Activated CD4-positive, alpha-beta T cell treated with anti-CD3 and anti-CD28 coated beads, Interleukin-2, amount 10 ng/mL, durations not matched to agents 24 days and 14 days (primary cell): ENCODE measurements at places on chromosomes 16 and 17.

DNA sequence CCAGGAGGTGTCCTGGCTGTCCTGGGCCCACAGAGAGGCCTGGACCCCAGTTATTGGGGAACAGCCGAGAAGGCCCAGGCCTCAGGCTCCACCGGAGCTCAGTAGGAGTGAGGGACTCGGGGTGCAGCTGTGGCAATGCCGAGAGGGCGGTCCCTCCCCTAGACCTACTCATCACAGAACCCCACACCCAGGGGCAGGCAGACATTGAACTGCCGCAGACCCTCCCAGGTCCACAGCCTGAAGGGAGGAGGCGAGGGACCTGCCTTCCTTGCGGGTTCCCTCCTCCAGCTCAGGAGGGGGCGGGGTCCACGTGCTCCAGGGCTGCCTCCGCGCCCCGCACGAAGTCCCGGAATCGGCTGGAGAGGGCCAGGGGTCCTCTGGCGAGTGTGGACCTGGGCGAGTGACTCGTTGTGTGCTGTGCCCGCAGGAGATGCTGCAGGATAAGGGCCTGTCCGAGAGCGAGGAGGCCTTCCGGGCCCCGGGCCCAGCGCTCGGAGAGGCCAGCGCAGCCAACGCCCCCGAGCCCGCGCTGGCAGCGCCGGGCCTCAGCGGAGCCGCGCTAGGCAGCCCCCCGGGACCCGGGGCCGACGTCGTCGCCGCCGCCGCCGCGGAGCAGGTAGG lies 3.9 kb downstream of the TBX4 start:
- no peak for DNase-seq

DNA sequence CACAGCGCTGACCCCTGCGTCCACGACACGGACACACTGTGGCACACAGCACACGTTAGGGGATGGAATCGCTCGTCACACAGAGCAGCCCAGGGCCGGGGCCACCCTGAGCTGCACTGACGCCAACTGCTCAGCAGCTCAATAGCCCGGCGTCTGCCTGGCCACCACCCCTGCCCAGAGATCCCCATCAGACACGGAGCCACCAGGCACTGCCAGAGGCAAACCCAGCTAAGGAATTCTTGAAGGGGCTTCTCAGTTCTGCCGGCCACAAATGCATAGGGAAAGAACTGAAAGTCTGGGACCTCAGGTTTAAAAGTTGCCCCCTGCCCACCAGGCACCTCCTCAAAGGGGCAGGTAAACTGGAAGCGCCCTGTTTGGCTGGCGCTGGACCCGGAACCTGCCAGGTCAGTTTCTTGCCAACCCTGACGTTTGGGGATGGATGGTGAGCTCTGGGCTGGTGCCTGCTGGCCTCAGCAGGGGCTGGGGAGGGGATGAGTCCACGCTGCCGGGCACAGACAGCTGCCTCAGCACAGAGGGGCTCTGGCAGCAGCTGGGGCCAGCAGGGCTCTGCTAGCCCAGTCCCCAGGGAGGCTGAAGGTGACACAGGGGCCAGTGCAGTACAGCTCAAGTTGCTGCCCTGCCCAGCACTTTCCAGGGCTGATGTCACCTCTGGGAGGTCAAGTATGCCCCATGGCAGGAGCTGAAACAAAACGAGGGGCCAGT lies 33.2 kb downstream of the TIMM22 start:
- no peak for DNase-seq

GRCh38 chr16:56193951-56194726 lies 2.9 kb downstream of the GNAO1 start:
- DNase-seq = peak; percentile 92

DNA sequence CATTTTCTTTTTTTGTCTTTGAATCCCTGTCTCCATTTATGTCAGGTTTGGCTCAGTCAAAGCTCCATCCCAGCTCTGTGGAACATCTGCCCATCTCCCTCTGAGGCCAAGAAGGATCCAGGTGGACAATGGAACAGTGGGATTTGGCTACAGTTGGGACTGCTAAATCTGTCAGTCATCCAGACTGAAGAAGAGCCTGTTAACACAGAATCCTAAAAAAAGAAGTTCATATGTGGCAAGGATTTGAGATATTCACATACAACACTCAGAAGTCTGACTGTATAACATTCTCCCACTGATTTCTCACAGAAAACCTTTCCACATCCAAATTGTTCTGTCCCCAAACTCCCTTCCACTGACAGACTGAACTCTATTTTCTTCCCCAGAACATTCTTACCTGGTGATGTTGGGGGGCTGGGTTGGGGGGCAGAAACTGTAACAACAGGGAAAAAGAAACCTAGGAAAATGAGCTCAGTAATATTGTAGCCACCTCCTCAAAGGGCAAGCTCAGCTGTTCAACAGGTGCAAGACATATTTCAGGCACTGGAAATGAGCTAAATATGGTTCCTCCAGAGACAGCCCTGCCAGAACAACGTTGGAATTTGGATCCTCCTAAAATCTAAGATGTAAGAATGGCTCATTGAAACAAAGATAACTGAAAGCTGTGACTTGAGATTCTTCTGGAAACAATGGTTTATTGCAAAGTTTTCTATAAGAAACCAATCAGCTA lies 301.5 kb upstream of the CDH5 start:
- DNase-seq = no peak

- DNase-seq = no peak
Observed at GRCh38 chr17:75906143-75906884, 1.6 kb upstream of the MRPL38 start.

GRCh38 chr17:63345611-63346010 lies 100.5 kb downstream of the CYB561 start:
- DNase-seq = no peak

GRCh38 chr17:31888124-31888523 lies 13.4 kb downstream of the UTP6 start:
- DNase-seq = no peak

DNA sequence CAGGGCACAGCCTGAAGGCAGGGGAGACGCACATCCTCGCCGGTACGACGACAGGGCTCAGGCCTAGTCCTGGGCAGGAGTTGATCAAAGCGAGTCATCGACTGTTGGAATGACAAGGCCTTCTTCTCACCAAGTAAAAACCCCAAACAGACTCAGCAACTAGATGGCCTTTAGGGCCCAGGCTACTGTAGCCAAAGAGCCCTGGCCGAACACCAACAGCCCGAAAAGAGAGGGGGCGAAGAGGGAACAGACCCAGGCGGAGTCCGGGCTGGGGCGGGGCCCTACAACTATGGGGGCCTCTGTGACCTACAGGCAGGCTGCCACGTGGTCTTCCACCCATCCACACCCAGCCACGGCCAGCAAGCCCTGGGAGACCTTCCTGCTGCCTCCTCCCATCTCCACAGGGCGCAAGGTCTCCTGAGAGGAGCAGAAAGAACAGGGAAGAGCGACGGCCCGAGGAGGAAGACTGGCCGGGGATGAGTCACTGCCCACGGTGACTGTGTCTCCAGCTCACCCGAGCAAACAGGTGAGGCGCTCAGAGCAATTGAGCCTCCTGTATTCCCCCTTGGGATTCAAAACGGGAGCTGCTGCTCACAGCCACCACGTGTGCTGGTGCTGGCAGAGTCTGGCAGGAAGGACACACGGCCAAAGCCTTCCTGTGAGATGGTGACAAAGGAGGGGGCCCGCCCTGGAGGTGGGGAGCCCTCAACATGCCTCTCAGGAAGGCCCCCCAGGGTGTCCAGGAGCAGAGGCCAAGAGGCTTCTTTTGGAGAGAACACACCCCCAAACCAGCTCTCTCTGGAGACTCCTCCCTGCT lies 17.7 kb downstream of the SLC16A3 start:
- no peak for DNase-seq

DNA sequence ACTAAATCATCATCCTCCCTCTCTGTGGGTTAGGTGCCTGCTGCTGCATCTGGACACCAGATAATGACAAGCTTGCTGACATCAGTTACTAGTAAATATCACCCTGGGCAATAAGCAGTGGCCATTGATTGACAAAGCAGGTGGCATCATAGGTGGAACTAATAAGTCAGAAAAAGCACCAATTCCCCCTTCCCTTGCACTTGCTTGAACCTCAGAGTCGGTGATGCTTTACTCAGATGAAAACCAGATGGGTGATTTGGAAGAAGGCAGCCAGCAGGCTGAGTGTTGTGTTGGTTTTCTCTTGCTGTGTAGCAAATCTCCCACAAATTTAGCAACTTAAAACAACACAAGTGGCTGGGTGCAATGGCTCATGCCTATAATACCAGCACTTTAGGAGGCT lies 146.9 kb upstream of the NOL11 start:
- no peak for DNase-seq

DNA sequence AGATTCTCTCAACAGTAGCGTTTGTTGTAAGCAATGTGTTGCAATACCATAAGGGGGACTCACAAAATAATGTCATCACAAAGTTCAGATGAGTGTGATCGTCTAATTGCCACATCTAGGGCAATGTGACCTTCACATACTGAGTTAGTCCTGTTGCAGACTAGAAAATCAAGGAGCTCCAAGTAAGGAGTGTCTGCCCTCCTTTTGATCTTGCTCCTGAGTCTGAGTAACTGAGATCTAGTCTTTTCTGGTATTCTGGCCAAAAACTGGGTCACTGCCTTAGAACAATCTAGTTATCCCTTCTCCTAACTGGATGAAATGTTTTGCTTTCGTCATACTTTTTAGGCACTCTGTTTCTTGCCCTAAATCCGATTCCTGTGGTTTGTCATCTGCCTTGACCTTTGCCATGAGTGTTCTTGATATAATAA lies 712.1 kb downstream of the CDH11 start:
- DNase-seq = no peak

GRCh38 chr16:84497418-84498222 lies 6.8 kb downstream of the MEAK7 start:
- no peak for DNase-seq

DNA sequence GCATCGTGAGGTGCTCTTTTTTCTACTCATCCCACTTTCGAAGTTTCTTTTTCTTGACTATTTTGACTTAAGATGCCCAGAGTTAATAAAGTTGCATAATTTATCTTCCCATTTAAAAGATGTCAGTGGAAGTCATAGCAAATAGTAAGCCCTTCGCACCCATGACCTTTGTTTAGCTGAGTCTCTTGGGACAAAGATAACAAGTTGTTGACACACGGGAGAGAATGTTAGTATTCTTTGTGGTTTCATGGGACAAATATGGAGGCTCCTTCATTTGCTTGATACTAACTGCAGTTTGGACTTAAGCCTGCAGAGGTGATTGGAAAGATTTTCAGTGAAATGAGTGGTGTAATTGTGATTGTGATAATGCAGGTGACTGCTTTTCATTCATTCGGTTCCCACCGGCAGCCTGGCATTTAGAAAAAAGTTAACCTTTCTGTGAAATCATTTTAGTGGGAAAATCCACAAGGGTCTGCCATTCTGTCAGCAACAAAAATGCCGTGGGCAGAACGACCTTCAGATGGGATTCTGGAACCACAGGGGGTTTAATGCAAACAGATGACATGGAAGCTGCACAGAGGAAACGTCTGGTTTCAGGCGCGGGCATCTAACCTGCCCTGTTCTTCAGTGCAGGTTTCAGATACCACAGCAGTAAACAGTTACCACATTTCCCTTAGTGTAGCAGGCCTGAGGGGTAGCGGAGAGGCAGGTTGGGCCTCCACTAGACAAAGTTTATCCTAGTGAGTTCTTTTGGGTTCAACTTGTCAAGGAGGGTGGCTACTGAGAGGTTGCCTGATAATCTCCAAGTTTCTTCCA lies 123.0 kb downstream of the RPTOR start:
- DNase-seq = peak; percentile 79

DNA sequence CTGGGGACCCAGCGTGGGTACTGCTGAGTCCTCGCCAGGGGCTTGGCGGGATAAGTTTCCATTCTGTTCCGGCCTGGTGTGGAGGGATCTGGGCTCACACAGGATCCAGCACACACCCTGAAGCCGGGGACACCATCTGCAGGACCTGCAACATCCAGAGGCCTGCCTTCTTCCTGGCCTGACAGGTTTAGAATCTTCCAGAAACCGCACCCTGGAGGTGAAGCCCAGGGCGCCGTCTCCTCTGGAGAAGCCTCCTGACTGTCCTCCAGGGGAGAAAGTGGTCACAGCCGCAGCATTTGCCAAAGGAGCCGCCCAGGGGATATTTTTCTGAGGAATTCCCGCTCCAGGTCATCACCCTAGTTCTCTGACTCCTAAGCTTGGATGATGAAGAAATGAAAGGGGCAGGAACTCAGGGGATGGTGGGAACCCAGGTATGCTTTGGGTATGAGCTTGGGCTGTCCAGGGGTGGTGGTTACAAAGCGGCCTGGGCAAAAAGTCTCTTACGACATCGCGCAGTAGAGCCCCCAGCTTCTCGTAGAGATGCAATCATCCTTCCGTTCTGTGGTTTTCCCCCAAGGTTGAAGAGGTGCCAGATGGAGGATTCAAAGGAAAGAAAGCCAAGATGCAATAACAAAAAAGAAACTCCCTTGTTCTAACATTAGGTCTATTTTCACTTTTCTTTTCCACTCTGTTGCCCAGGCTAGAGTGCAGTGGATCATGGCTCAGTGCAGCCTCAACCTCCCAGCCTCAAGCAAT lies 9.1 kb upstream of the CRISPLD2 start:
- peak; percentile 86 for DNase-seq

DNA sequence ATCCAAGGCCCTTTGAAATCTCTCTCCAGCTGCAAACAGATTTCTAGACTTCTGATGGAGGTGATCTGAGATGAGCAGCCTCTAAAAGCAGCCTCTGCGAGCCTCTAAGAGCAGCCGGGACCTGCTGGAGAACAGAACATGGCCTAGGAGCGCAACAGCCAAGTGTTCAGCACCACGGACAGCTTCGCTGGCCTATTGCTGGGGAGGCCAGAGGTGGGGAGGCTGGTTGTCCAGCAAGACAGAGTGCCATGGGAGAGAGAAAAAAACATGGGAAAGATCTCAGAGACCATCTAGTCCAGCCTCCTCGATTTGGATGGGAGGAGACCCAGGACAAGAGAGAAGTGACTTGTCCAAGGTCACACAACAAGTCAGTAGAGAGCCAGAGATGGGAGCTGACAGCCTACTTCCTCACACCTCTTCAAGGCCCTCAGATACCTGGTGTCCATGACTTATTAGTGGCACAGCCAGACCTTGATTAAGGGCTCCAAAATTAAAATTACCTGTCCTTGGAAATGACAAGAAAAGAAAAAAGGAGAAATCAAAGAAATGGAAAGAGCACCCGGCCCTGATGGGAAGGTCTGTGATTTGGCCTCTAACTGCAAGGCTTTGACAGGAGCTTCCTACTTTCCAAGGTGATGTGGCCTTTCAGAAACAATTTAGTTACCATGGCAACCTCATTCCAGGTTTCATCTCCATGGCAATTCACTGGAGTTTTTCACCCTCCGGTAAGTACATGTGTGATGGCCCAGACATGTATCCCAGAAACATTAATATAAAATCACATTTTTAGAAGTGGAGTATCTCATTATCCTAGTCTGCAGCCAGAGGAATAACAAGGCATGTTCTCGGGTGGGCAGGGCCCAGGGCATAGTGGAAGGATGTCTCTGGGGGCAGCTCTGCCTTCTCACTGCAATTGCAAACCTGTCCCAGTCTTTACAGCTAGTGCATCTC lies 14.5 kb downstream of the RPRML start:
- DNase-seq = peak; percentile 69

GRCh38 chr16:54986409-54986808 lies 55.7 kb downstream of the IRX5 start:
- DNase-seq = no peak

DNA sequence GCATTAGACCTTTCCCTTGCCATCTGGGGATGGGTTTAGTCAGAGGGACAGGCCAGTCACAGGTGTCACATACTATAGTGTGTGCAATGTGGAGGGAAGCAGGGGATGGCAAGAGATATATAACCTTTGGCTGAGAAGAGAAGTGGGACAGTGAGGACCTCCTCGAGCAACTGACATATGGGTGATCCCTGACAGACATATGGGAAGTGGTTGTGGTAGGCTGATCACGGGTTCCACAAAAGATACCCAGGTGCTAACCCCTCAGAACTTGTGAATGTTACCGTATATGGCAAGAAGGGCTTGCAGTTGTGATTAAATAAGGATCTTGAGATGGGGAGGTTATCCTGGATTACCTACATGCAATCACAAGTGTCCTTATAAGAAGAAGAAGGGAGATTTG lies 188.1 kb upstream of the MPHOSPH6 start:
- no peak for DNase-seq
